ENCODE measurements at places on chromosomes 5 and 9.

DNA sequence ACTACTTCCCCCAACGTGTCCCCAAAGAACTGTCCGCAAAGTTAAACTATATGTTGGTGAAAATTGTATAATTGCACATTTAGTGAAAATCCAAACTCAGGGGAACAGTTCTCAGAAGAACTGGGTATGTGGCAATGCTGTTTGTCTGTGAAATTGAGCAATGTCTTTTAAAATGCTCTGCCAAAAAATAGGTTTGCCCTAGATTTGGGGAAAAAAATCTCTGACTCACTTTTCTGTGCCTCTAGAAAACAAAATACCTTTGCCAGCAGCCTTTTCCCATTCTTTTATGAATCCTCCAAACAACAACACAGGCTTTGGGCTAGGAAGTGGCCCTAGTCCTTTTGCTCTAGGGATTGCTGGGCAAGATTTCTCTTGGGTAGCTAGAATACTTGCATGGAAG, 37.4 kb upstream of the ZNF608 start:
- no peak for DNase-seq

- DNase-seq = no peak
These were observed 10.5 kb downstream of the DOCK2 start for GRCh38 chr5:169647566-169647965.

DNA sequence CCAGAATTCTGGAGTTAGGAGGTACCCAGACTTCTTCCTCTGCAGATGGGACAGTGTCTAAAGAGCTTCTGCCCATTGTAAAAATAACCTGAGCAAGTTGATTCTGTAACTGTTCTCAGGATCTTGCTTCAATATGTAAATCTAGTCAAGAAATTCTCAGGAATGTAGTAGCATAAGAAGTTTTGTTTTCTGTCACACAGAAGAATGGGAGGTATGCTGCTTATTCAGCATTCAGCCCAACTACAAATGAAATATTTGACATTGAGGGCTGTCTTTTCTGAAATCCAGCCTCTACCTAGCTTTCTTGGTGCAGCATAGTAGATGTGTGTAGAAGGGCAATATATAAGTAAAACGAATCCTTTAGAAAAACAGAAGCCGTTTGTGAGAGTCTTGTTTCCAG, 13.8 kb downstream of the MACIR start:
- DNase-seq = no peak

- DNase-seq = no peak
These were observed 25.5 kb upstream of the CEP120 start for GRCh38 chr5:123448743-123449142.

GRCh38 chr5:174642816-174643405, 81.5 kb upstream of the MSX2 start:
- no peak for DNase-seq

- no peak for DNase-seq
These were observed 9.2 kb upstream of the OTULINL start for GRCh38 chr5:14572385-14572784.

DNA sequence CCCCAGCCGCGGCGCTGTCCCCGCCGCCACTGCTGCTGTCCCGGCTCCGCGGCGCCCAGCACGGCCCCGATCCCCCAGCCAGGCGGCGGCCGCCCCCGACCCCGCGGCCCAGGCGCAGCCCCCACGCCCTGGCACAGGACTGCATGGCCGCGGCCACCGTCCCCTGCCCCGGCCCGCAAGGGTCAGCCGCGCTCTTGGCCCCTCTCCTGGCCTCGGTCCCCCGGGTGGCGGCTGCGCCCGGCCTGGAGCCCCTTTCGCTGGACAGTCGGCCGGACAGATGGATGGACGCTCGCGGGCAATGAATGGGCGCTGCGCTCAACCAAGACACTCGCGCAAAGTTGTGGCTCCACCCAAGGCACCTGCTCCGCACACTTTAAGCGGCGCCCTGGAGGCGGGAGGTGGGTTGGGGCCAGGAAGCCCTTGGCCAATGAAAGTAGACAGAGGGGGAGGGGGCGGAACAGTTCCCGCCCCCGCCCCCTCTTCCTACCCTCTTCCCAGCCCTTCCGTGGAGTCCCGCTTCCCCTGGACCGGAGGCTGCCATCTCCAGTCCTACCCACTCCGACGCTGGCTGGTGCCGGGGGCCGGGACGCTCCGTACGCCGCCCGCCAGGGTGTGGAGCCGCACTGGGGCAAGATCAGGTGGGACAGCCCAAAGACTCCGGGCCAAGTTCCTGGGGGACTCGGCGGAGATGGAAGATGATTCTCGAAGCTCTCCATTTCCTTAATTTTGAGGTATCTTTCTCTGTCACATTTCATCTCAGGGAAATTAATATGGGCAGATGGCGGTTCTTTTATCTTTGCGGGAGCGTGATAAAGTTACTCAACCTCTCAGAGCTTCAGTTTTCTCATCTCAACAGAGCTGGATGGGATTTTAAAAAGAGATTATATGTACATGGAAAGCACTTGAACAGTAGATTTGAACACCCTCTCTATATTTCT, at the start of gene GLDC:
GLDC (minus strand) TSS at position 375 of the 938 bp plus-strand sequence; CDS start at position 145, 230 bp downstream.
- DNase-seq = peak; percentile 24

- DNase-seq = no peak
These were observed 272.3 kb upstream of the WWC1 start for GRCh38 chr5:168019143-168019542.

- DNase-seq = no peak
These were observed 401.3 kb downstream of the BRINP1 start for GRCh38 chr9:118967901-118968300.

- DNase-seq = no peak
These were observed 10.0 kb upstream of the SHISAL2B start for GRCh38 chr5:64680289-64680688.

DNA sequence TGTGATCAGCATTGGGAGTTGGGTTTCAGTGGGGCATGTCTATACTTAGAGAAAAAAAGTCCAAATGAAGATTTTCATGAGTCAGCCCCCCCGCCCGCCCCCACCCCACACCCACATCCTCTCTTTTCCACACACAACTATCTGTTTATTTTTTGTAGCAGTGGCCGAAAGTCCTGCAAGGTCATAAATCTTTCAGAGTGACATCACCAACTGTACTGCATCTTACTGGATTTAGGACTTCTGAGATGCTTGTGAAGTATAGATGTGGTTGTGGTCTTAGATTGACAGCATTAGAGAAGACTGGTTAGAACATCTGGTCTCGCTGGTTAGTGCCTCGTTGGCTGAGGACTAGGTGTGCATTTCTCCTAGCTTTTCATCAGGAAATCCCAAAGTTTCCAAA, 7.3 kb upstream of the ROPN1L start:
- no peak for DNase-seq

DNA sequence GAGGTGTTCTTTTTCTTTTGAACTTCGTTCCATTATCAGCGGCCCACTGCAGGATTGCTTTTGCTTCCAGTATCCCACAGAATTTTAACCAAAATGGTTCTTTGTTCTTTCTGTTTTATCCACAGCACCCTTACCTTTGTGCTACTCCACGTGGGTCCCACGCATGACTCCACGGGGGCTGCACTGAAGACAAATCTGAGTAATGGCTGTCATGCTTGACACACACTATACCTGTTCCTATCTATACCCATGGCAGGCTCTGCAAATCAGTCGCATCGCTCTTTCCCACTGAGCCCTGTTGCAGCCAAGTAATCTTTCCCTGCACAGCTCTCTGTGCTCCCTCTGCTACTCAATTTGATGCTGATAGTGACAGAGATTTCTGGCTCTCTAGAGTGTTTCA, 69.7 kb downstream of the NSG2 start:
- no peak for DNase-seq

DNA sequence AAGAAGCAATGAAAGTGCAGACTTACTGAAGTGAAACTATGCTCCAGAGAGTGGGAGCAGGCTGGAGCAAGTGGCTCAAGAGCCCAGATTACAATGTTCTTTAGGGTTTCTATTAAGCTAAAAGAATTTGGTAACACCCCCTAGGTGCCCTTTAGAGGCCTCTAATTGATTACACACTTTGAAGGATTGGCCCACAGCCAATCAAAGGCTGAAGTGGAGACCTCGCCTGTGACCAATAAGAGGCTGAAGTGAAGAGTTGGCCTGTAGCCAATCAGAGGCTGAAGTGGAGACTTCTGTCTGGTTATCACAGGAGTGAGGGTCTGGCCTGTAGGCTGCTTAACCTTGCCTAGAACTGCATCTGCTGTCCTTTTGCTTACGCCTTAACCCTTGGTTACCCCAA, 46.7 kb upstream of the SPATA31C2 start:
- DNase-seq = no peak

GRCh38 chr5:105565531-105565930, 2002.9 kb upstream of the NUDT12 start:
- DNase-seq = no peak

DNA sequence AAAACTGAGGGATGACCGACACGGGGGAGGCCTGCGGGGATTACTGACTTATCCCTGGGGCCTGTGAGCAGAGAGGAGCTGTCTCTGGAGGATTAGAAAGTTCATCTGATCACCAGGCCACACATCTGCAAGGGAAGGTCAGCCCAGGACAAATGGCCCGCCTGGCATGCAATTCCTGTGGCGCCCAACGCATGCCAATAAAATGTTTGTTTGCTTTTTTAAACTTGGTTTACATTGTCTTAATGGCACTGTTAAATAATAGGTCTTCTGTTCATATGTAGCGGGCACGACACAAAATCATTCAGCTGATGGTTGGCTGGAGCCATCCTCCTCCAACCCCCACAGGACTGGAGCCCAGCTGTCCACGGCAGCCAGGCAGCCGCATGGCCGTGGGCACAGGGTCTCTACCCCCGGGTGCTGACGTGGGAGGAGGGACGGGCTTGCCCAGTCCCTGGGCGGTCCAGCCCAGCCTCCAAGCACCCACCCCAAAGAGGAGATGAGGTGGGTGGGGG, 41.0 kb upstream of the SLC12A7 start:
- DNase-seq = no peak

GRCh38 chr5:65149827-65150226, 331.9 kb downstream of the ADAMTS6 start:
- no peak for DNase-seq

- no peak for DNase-seq
These were observed 94.0 kb downstream of the ZNF462 start for GRCh38 chr9:106956971-106957370.

DNA sequence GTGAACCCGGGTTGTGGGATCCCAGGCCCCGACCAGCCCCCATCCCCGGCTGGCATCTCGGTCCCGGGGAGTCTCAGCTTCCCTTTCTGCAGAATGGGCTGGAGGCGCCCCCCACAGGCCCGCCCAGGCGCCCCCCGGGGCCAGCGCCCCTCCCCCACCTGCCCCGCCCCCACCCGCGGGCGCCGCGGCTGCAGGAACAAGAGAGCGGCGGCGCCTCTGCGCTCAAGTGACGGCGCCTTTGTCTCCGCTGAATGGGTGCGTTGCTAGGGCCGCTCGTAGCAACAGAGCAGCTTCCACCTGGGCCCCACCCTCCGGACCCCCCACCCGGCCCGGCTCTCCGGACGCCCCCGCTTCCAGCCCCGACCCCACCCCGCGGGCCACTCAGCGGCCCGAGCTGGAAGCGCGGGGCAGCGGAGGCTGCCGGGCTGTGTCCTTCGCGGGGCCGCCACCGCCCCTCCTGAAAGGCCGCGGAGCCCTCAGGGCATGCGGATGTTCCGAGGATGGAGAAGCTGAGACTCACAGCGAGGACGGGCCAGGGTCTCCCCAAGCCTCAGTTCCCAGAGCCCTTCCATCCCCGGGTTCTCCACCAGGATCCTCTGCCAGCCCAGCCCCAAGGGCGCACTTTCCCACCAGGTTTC, 27.5 kb downstream of the ADGRD2 start:
- DNase-seq = no peak

GRCh38 chr9:114690308-114690707, 8.3 kb upstream of the TEX48 start:
- DNase-seq = no peak

- DNase-seq = no peak
These were observed 20.6 kb upstream of the ANGPTL2 start for GRCh38 chr9:127142931-127143464.

- no peak for DNase-seq
These were observed 175.2 kb downstream of the GAPVD1 start for GRCh38 chr9:125436613-125437443.

GRCh38 chr9:135095470-135096407, 8.3 kb downstream of the OLFM1 start:
- DNase-seq = no peak

GRCh38 chr5:176870110-176870591, 29.0 kb downstream of the HK3 start:
- DNase-seq = no peak

- DNase-seq = no peak
These were observed 56.8 kb downstream of the DRD1 start for GRCh38 chr5:175387144-175387543.

GRCh38 chr5:116646611-116647289, 72.1 kb upstream of the SEMA6A start:
- no peak for DNase-seq

DNA sequence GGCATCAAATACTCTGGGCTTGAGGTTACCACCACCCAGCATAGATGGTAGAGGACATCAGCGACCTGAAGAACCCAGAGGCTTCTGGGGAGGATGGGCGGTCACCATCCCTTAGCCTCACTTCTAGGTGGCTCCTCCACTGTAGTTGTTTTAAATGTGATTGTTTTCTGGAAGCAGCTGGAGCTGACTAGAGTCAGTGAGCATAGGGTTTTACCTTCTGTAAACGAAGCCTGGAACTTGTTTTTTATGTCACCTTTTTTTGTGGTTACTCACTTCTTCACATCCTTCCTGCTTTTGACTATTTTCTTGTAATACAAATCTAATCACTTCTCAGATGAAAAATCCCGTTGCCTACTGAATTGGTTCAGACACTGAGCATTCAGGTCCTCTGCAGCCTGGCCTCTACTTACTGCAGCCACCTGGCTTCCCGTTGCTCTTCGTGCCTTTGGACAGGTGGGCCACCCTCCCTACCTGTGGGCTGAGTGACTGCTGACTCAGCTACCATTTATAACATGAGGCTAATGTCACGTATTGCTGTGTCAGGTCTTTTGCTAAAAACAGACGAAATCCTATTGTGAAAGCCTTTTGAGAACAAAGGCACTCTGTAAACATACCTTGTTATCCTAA, 167.8 kb downstream of the MAN2A1 start:
- peak; percentile 50 for DNase-seq

- DNase-seq = no peak
These were observed 28.7 kb downstream of the ANKRD34B start for GRCh38 chr5:80541392-80541791.

DNA sequence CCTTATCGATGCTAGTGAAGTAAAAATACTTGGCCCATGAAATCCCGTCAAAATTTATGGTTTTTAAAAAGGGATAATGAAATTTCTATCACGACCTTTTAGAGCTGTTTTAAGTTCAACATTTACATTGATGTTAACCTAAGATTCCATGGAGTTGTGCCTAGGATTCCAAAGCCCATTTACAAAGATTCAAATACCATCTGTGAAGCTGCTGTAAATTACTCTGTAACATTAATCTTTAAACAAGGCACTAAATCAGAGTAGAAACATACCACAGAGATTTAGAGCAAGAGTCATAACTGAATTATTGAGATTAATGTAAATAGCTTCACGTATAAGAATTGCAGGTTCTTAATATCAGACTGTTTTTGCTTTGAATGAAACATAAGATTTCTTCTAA, 17.7 kb downstream of the POU5F2 start:
- no peak for DNase-seq

Measured in central memory CD4-positive, alpha-beta T cell (primary cell).